ENCODE measurements at places on chromosomes 7 and 10.
A peak's percentile ranks its signal among the peaks of the same experiment; 100 is the strongest.

DNA sequence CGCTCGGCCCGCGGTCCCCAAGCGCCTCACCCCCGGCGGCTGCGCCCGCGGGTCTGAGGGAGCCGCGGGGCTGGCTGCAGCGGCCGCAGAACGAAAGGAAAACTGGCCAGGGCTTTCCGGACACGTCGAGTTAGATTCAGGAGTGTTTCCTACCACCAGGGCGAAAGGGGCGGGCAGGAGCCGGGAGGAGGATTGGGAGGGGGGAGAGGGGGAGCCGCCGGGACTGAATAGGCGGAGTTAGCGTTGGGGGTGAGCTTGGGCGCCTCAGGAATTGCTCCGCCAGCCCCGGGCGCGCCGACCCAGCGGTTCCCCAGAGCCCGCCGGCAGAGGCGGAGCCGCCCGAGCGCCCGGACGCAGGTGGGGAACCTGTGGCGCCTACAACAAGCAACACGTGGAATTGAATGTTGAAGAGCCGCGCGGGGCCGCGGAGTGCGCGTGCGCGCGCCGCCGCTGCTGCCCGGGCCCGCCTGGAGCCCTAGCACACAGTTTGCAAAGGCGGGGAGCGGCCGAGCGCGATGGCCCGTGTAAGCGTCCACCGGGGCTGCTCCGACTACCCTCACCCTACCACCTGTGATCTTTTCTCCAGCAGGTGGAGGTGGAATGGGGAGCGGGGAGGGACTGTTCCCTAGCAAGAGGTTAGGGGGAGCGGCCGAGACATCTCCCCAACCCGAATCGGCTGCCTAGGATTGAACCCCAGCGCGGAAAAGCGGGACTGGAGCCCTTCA lies at the start of gene CADPS2:
Gene CADPS2 (minus strand): TSS at position 104 of the 725 bp plus-strand sequence. CDS start 123 bp downstream, outside the sequence.
- peak; percentile 68 for DNase-seq

GRCh38 chr7:74101061-74101681 lies 17.6 kb downstream of the LIMK1 start:
- no peak for DNase-seq

- no peak for DNase-seq
These were observed 339.9 kb upstream of the ADARB2 start for GRCh38 chr10:2077231-2077630.

DNA sequence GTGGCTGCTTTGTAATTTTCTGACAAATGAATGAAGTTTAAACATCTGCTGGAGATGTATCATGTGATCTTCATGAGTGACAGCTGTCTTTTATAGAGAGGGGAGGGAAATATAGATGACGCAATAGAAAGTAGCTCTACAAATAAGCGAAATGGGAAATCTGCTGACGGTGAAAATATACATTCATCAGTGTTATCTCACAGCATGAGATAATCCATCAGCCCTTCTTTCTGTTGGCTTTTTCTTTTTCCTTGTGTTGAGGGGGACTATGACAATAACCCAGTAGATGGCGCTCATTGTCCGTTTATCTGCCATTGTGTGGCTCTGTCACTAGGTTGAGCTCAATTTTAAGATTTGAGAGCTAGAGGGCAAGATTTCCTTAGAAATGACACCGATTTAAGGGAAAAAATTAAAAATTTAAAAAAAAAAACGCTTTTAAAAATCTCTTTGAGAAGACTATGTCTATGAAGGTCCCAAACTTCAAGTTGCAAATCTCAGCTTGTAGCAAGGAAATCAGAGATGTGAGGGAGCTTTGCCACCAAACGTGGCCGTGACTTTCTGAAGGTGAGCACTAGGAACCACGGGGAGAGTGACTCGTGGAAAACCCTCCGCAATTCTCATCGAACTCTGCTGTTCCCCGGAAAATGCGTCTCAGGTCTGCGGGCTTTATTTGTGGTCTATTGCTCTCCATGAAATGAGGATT lies 114.6 kb upstream of the SFMBT2 start:
- DNase-seq = peak; percentile 45

GRCh38 chr10:108465871-108466641 lies 1301.5 kb upstream of the SORCS1 start:
- peak; percentile 36 for DNase-seq

DNA sequence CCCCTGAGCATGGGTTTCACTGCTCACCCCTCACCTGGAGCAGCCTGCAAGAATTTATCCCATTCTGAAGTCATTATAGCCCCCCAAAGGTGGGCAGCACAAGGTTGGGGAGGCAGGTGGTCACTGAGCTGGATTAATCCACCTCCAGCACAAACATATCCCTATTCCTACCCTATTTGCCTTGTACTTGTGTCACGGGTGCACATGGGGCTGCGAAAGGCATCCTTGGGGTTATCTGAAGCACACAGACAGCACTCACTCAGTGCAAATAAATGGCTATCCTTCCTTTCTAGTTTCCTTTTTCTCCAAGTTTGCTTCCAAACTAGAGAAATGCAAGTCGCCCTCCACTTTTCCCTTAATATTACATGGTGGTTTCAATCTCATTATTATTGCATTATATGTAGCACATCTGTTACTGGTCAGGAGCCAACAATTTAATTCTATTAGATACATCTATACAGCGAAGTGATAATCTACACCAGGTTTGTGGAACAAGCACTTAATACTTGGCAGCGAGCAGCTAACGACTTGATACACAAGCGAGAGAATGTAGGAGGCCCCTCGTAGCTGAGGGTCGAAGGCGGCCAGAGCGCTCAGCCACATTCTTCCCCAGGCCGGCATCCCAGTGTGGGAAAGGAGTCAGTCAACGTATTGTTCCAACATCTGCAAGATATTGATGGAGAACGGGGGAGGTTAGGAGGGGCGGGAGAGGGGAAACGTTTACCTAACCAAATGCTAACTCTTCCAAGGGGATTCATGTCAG lies 121.3 kb upstream of the HABP2 start:
- DNase-seq = peak; percentile 24

DNA sequence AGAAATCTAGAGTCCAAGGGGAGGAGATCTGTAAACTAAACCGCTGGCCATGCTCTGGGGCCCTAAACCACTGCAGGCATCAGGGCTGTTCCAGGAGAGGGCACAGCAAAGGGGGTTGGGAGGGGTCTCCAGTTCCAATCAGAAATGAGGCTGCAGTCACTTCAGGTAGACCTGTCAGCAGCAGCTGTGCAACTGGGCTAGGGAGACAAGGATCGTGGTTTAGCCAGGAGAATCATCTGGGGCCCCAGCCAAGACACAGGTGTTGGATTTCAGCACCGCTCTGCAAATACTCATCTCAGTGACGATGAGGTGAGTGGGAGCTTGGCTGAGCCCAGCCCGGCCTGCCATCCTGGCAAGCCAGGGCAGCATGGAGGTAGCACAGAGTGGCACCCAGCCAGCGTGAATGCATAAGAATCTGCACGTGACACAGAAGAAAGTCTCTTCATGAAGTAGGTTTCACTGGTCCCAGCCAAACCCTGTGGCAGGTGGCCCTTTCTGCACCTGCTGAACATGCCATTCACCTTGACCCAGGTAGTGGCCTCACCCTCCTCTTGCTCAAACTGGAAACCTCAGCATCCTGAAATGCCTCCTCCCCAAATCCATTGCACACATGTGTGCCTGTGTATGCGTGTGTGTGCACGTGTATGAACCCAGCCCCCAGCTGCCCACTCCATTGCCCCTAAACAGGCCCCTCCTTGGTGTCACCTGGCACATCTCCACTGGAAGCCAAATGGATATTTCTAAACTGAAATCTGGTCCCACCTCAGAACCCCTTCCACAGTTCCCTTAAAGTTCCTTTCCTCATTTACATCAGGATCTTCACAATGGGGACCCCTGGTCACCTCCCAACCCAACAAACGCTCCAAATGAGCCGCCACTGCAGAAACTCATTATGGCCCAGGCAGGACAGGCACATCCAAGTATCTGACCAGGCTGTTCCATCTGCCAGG lies 9.6 kb downstream of the GPRIN2 start:
- DNase-seq = peak; percentile 10

- no peak for DNase-seq
These were observed 63.3 kb upstream of the SMNDC1 start for GRCh38 chr10:110368002-110368401.

- DNase-seq = no peak
These were observed 21.3 kb upstream of the LIPF start for GRCh38 chr10:88642963-88643362.

- no peak for DNase-seq
These were observed 190.1 kb downstream of the MAD1L1 start for GRCh38 chr7:2042650-2043049.

- no peak for DNase-seq
These were observed 3.3 kb upstream of the CPED1 start for GRCh38 chr7:120985130-120985758.

GRCh38 chr7:30974605-30975255 lies 11.0 kb downstream of the GHRHR start:
- DNase-seq = peak; percentile 56

GRCh38 chr7:90669492-90669891 lies 73.4 kb downstream of the CDK14 start:
- DNase-seq = no peak

GRCh38 chr10:86255405-86256251 lies 111.0 kb downstream of the GRID1 start:
- no peak for DNase-seq

- DNase-seq = no peak
These were observed 690.3 kb upstream of the FOXK1 start for GRCh38 chr7:3991731-3992231.

GRCh38 chr10:16195178-16195769 lies 241.5 kb upstream of the PTER start:
- DNase-seq = no peak

DNA sequence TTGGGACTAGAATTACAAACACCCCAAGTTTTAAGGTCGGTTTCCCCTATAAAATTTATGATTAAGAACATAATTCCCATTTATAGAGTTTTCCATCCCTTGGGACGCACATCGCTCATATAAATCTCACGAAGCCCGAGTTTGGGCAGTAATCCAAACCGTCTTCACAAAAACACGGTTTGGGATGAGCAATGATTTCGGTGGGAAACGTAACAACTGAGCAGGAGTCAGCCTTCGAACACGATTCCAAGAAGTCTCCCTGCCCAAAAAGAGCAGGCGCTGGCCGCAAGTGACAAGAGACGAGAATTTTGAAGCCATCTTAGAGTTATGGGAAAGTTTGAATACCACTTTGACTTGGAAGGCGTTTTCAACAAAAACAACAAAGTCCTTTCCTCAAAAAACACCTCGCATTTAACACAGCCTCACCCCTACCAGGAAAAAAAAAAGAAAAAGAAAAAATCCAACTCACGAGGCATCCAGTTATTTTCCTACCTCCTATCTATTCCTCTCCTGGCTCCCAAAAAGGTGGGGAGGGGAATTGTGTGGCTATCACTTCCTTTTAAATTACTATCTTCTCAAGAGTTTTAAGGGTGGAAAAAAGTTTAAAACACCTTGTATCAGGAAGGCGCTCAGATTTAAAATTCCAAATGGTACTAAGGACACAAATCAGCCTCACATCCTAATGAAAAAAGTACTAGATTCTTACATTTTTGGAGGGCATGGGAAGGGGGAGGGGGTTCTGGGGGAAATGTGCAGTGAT lies 1.6 kb downstream of the SEPHS1 start:
- no peak for DNase-seq

DNA sequence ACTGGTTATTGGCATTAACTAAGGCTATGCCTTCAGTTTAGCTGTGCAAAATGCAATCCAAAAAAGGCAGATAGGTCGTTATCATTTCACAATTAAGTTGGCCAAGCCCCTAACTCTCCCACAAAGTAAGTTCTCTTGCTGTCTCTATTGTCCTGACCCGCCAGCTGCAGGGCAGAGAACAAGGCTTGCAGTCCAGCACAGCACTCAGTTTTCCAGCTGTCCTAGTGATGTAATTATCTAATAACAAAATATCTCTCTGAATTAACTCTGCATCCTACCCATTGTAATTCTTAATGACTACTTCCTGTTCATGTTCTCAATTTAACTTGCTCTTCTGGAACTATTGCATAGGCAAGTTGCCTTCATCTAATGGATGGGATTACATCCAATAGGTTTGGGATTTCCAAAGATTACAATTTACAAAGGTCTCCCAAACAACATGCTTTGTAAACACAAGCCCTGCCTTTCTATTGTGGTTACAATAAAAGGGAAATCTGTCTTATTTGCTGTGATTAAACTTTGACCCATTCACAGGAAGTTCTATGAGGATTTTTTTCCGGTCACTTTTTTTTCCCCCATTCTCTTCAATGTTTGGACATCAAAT lies 55.2 kb downstream of the CDK6 start:
- DNase-seq = no peak

DNA sequence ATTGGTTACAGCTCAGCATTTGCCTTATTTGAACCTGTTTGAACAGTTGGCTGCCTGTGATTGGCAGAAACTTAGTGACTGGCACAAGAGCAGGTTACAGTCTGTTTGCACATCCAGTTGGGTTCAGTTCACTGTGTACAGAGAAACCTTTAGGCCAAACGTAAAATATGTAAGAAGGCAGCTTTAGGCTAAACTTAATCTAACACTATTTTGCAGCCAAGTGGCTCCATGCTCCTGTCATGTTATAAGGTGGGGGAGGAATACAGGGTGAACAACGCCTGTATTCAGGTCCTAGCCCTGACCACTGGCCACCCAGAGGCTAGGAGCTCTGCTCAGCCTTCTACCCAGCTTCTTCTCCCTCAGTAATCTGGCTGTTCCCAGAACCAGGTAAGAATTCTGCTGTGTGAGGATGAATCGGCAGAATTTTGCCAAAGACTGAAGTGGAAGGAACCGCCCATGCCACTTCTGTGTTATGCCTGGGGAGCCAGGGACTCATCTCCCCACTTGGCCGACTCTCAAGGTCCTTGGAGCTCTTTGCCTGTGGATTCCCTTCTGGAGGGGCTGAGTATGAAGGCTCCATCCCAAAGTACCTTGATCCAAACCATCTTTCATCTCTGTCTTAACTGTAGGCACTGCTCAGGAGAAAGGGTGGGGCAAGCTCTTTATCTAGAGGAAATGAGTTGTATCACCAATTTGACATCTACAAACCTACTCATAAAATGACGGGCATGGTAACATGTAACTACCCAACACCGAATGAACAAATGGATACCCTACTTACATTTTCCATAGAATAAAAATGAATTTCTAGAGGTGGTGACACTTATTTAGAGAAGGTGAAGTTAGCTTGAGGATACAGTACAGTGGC lies 164.4 kb upstream of the NAMPT start:
- DNase-seq = no peak

All from progenitor cell of endocrine pancreas (in vitro differentiated cells).